ENCODE measurements at places on chromosomes 6 and 20.

DNA sequence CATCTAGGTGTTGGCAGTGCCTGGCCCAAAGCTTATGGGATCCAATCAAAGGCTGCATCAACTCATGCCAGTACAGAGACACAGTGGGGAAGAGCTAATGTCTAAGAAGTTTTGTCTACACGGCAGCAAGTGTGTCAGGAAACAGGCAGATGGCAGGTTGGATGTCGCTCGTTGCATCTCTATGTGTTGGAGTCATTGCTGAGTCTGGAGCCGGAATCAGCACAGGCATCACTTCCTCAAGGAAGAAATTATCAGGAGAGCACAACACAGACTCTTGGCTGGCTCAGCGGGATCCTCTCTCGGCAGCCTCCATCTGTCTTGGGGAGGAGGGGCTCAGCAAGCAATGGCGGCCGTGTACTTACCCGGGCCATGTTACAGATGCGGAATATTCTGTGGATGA lies 467.2 kb upstream of the CHD6 start:
- DNase-seq, result no peak

- no peak for DNase-seq
Measured at GRCh38 chr20:38334016-38334415, 12.3 kb upstream of the LBP start.

GRCh38 chr6:33251395-33252012 lies 20.2 kb downstream of the VPS52 start:
- DNase-seq, result no peak

- peak; percentile 23 for DNase-seq
Measured at GRCh38 chr6:16136621-16137450, 8.0 kb downstream of the MYLIP start.

- DNase-seq, result no peak
Measured at GRCh38 chr6:137190583-137191094, 17.2 kb upstream of the IL22RA2 start.

DNA sequence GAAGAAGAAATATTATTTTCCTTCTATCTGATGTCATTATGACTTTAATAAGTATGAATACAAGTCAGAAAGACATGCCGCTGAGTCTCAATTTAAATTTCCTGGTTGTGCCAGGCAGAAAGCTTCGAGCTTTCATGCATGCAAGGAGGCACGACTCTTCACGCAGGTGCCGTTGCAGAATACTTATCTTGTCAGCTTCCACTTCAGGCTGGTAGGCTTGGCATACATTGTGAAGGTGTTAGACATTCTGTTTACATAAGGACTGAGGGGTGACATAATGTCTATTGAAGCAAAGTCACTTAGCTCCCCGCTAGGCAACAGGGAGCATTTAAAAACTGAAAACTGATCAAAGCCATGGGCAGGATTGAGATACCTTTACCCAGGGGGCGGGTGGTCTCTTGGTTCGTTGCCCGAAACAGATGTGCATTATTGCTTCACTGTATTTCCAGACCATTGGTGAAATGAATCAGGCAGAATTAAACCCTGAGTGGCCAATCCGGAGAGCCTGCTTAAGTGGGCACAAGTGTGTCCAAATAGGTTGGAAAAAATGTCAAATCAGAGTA lies 16.4 kb downstream of the BMP6 start:
- no peak for DNase-seq

DNA sequence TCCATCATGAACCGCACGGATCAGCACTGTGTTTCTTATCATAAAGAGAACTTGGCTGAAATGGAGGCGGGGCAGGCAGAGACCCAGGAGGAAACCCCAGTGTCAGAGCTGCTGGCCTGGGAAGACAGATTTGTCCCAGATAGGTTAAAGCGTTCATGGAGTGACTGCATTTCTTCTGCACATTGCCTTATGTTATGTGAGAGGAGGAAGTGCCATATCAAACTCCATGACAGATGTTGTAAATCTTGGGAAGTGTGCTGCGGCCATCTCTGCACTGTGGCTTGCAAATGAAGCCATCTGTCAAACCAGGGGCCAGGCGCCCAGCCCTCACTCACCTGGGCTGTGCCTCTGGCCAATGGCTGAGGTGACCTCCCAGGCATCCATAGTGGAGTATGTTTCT lies 163.0 kb downstream of the SLC24A3 start:
- no peak for DNase-seq

GRCh38 chr6:138310294-138310693 lies 67.4 kb upstream of the SMIM28 start:
- DNase-seq, result no peak

DNA sequence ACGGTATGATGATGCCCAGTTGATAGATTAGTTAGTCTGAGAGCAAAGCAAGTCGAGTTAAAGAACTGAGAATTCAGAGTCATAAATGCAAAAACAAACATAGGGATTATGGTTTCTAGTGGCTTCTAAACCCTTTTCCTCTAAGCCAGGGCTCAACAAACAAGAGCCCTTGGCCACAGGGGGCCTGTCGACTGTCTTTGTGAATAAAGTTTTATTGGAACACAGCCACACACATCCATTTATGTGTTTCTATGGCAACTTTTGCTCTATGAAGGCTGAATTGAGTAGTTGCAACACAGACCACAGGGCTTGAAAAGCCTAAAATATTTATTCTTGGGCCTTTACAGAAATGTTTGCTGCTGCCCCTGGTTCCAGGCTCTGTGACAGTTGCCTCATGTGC lies 76.2 kb downstream of the SLC24A3 start:
- no peak for DNase-seq

DNA sequence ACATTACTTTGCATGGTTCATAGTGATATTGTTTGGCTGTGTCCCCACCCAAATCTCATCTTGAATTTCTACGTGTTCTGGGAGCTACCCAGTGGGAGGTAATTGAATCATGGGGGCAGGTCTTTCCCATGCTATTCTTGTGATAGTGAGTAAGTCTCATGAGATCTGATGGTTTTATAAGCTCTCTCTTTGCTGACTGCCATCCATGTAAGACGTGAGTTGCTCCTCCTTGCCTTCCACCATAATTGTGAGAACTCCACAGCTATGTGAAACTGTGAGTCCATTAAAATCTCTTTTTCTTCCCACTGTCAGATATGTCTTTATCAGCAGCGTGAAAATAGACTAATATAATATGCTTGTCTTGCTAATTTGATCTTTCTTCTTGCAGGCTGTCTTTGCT lies 200.4 kb upstream of the NOX3 start:
- no peak for DNase-seq

DNA sequence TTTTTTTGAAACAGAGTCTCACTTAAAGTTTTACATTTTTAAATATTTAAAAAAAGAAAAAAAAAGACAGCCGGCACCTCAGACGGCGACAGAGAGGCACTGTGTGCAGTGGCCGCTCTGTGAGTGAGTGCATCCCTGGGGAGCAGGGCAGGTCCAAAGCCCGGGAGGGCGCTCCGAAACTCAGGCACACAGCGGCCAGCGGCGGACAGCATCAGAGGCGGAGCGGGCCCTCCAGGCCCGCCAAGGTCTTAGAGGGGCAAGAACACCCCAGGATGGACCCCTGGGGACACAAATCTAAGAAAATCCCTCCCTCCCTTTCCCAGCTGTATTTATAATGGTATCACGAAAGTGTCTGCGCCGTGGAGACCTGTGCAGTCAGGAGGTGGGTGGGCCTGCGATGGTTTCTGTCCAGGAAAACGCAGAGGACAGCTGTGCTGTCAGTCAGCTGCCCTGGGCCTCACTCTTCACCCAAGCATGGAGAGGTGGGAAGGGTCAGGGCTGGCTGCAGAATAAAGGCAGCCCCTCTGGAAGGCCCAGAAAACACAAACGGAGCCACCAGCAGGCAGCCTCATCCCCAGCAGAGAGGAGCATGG lies 43.8 kb downstream of the TAF4 start:
- no peak for DNase-seq

DNA sequence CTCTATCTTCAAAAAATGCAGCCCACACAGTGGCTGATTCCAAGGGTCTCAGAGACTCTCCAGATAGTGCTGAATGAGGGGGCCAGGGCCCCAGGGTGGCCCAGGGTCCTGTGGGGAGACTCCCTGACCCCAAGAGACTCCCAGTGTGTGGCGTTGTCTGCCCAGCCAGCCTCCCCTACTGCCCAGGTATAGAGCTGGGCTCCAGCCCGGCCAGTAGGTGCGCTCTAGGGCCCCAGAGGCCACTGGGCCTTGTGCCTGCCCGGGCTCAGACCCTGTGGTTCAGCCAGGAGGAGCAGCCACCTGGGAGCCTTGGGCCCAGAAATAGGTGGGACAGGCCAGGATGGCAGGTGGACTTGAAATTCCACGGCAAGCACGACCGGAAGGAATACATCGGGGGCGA lies 30.3 kb upstream of the GATA5 start:
- no peak for DNase-seq

DNA sequence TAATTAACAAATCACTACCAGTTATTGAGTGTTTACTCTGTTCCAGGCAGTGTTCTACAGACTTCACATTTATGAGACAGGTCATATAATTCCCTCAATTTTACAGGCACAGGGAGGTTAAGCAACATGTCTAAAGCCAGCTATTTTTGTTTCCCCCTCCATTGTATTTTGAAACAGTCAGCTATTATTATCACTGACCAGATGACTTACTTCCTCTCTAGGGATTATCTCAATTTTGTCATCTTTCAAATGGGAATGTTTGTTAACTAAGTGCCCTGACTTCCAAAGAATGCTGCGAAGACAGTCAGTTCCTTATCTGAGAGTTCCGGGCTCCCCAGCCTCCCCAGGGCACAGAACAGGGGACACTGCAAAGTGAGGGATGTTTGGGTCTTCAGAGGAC lies 5.6 kb upstream of the CNPY3 start:
- no peak for DNase-seq

- peak; percentile 4 for DNase-seq
Measured at GRCh38 chr6:33905071-33905609, 101.3 kb upstream of the MLN start.

GRCh38 chr6:6455272-6455671 lies 133.2 kb upstream of the LY86 start:
- DNase-seq, result no peak

GRCh38 chr6:13331516-13332348 lies 3.4 kb upstream of the TBC1D7 start:
- no peak for DNase-seq

DNA sequence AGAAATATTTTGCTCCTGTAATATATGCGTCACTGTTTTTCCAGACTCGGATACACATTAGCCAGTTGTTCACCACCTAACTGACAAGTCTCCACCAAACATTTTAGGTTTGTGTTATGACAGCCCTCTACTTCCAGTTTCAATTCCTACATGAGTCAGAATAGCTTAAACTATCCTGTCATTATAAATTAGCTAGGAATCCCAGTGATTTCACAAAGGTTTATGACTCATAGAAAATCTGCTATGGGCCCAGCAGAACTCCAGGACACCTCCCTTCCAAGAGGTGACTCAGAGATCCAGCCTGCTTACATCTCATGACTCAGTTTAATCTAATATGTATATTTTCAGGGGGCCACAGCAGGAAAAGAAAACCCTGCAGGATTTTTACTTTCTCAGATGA lies 17.4 kb upstream of the PLCB4 start:
- no peak for DNase-seq

- no peak for DNase-seq
Measured at GRCh38 chr20:60802676-60803075, 449.4 kb upstream of the CDH4 start.

GRCh38 chr6:169777896-169778295 lies 26.5 kb downstream of the ERMARD start:
- no peak for DNase-seq

- no peak for DNase-seq
Measured at GRCh38 chr6:140537834-140538705, 1163.6 kb upstream of the CITED2 start.

DNA sequence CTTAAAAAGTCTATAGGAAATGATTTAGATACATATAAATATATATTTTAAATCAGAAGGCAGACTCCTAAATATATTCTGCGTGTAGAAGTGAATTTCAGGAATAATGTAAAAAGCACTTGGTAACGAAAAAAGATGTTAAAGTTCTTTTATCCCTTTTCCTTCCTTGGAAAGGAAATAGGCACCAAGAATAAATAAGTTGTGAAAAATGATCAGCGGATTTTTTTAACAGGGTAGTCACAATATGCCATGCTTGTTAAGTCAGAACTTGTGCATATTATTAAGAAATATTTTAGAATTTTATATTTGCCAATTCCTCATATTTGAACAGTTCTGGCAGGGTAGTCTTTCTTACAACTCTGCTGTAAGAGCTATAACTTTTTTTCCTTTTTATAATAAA lies 173.8 kb downstream of the CD83 start:
- DNase-seq, result no peak
